GM23338 (cell line): ENCODE measurements at places on chromosomes 3 and 15. TPM values are rescaled to one million over a fixed set of nuclear protein-coding genes. Genes with fewer than 3 reads are reported as not detected.
A peak's percentile ranks its signal among the peaks of the same experiment; 100 is the strongest.

- H3K4me1 ChIP-seq = peaks cover 20% of the 10 kb centered on the region
- H3K4me3 ChIP-seq = no peak overlapping the region
- DNase-seq = no peak
Measured at GRCh38 chr3:158571969-158572765, 1.2 kb downstream of the MLF1 start.

GRCh38 chr3:32076566-32076965 lies 29.9 kb upstream of the GPD1L start:
- peaks cover 5% of the 10 kb centered on the region; the same call in 1 of the 2 replicates for H3K4me1 ChIP-seq
- no peak for DNase-seq
- H3K4me3 ChIP-seq = no peak overlapping the region

GRCh38 chr3:151443583-151443982 lies 17.3 kb downstream of the IGSF10 start:
- peak; percentile 62 for DNase-seq
- H3K4me1 ChIP-seq = peaks cover 10% of the 10 kb centered on the region; the same call in 1 of the 2 replicates
- no peaks in the 10 kb centered on the region for H3K36me3 ChIP-seq
- no peak overlapping the region for H3K27ac ChIP-seq

DNA sequence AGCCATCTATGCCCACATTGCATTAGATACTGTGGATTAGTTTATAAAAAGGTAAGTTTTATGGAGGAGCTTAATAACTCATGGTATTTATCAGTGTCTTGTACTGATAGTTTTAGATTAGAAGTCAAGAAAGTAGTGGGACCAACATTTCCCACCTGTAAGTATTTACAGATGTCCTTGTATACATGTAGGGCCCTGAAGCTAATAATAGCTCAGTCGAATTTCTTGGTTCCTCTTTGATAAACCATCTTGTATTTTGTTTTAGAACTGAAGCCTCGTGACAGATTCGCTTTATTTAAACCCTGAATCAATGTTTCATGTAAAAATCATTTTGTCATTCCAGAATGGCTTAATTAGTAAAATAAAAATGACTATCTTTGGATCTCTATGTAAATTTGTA lies 73.4 kb downstream of the CRYBG3 start:
- no peak overlapping the region for H3K4me3 ChIP-seq
- peaks cover 23% of the 10 kb centered on the region for H3K4me1 ChIP-seq
- no peaks in the 10 kb centered on the region for H3K27me3 ChIP-seq
- no peak overlapping the region for H3K27ac ChIP-seq
- no peaks in the 10 kb centered on the region; the same call in 1 of the 2 replicates for H3K36me3 ChIP-seq

GRCh38 chr3:124041553-124041952 lies 49.6 kb upstream of the ROPN1 start:
- no peak for DNase-seq
- H3K36me3 ChIP-seq = no peaks in the 10 kb centered on the region
- H3K4me3 ChIP-seq = no peak overlapping the region
- H3K27ac ChIP-seq = no peak overlapping the region
- H3K27me3 ChIP-seq = peaks cover 19% of the 10 kb centered on the region

- H3K36me3 ChIP-seq = no peaks in the 10 kb centered on the region
- DNase-seq = peak; percentile 63
- H3K4me1 ChIP-seq = peaks cover 10% of the 10 kb centered on the region
- H3K27ac ChIP-seq = no peak overlapping the region
Measured at GRCh38 chr3:11096266-11097139, 57.8 kb upstream of the HRH1 start.

DNA sequence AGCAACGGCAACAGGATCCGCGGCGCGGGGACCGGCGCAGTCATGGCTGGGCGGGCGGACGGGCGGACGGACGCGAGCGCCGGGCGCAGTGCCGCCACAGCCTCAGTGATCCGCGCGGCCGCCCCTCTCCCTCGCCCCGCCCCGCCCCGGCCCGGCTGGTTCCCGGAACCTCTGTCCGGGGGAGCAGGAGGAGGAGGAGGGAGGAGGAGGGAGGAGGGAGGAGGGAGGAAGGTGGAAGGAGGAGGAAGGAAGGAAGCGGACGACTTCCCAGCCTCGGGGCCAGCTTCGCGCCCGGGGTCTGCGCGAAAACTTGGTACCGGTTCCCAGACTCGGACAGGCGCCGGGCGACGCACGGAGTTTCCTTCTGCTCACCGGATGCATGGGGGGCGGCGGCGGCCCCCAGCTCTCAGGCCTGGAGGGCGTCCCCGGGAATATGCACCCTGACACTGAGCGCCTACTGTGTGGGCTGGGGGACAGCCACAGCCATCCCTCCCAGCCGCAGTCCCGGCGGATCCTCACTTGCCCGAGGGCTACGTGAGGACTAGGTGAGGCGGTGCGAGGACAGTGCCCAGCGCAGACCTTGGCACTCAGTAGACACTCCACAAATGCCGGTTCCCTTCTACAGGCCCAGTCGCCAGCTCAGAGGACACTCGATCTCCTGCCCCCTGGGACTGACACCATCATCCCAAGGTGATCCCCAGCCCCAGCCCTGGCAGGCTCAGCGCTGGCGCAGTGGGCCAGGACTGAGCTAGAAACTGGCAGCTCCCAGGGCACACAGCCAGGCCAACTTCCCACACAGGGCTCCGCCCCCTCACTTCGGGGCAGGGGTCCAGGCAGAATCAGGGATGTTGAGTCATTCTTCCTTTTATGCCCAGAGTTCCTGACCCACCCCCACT lies at the start of gene SHISA5:
Gene SHISA5 (minus strand): TSS at position 124 of the 896 bp plus-strand sequence. CDS start 80 bp downstream, at position 44.
- peak within 1 kb of the TSS; percentile 85 for H3K4me3 ChIP-seq
- DNase-seq = peak; percentile 73
- no peak within 1 kb of the TSS for H3K27ac ChIP-seq
- H3K4me1 ChIP-seq = peaks cover 29% of the 10 kb centered on the region

GRCh38 chr15:76196269-76197231 lies 114.7 kb downstream of the ETFA start:
- H3K27ac ChIP-seq = no peak overlapping the region
- peaks cover 6% of the 10 kb centered on the region; the same call in 1 of the 2 replicates for H3K27me3 ChIP-seq
- DNase-seq = no peak
- no peaks in the 10 kb centered on the region for H3K36me3 ChIP-seq
- H3K4me3 ChIP-seq = no peak overlapping the region

DNA sequence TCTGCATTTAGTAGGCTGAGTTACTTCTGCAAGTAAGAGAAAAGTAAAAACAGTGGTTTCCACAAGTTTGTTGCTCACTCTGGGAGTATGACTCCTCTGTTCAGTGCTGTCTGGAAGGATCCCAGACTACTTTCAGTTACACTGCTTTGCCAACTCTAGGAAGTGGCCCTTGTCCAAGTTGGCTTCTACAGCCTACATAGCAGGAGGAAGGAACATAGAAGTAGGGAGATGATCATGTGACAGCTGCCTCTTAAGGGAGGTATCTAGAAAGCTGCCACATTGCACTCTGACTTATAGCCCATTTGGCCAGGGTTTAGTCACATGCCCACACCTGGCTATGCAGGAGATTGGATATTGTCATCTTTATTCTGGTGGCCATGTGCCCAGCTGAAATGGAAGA lies 298.1 kb downstream of the NSUN3 start:
- no peaks in the 10 kb centered on the region for H3K4me1 ChIP-seq
- H3K36me3 ChIP-seq = no peaks in the 10 kb centered on the region
- H3K27ac ChIP-seq = no peak overlapping the region
- no peak for DNase-seq

GRCh38 chr3:94709249-94709902 lies 646.5 kb downstream of the NSUN3 start:
- H3K4me1 ChIP-seq = no peaks in the 10 kb centered on the region
- H3K4me3 ChIP-seq = no peak overlapping the region
- no peak overlapping the region for H3K27ac ChIP-seq

GRCh38 chr15:65342493-65342892 lies 35.3 kb downstream of the IGDCC3 start:
- no peak for DNase-seq
- H3K27ac ChIP-seq = no peak overlapping the region
- H3K36me3 ChIP-seq = no peaks in the 10 kb centered on the region

DNA sequence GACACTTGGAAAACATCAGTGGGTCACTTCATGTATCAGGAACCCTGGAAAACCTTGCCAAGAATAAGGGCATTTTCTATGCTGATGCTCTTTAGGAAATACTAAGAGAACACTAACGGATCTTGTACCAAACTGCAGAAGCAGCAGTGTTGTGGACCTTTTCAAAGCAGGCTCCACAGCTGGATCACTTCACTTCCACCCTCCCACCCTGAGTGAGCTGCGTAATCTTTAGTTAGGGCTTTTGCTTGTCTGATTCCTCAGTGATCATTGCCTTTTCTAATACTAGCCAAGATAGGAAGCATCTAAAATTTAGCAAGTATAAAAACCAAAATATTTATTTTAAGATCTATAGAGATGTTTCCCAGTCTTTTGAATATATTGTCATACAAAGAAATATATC lies 229.0 kb downstream of the EPHA6 start:
- no peaks in the 10 kb centered on the region for H3K4me1 ChIP-seq
- DNase-seq = no peak
- no peak overlapping the region for H3K4me3 ChIP-seq

- no peak overlapping the region for H3K27ac ChIP-seq
- DNase-seq = peak; percentile 72
- no peak overlapping the region for H3K4me3 ChIP-seq
- H3K4me1 ChIP-seq = peaks cover 4% of the 10 kb centered on the region; the same call in 1 of the 2 replicates
- H3K36me3 ChIP-seq = no peaks in the 10 kb centered on the region
Measured at GRCh38 chr15:68885070-68885469, 45.3 kb upstream of the SPESP1 start.

DNA sequence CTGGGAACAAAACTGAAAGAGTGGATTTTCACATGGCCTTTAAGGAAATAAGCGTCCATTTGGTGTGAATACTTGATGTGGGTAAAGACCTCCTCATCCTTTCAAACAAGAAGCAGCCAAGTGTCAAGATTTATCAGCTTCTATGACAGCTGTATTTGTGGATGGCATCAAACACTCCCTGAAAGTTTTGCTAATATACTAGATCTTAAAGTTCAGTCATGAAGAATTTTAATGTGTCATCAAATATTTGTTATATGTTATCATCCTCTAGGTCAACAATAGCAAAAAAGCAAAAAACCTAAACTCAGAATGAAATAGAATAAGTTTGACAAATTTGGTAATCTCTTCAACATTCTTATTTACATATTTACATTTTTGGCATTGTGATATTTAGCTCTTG lies 29.1 kb upstream of the LYSMD4 start:
- H3K27ac ChIP-seq = no peak overlapping the region
- no peaks in the 10 kb centered on the region for H3K4me1 ChIP-seq
- DNase-seq = no peak

- H3K4me1 ChIP-seq = peaks cover 10% of the 10 kb centered on the region; the same call in 1 of the 2 replicates
- H3K27me3 ChIP-seq = no peaks in the 10 kb centered on the region
- DNase-seq = no peak
- H3K36me3 ChIP-seq = no peaks in the 10 kb centered on the region; the same call in 1 of the 2 replicates
Measured at GRCh38 chr3:187636528-187636927, 33.7 kb downstream of the SST start.

DNA sequence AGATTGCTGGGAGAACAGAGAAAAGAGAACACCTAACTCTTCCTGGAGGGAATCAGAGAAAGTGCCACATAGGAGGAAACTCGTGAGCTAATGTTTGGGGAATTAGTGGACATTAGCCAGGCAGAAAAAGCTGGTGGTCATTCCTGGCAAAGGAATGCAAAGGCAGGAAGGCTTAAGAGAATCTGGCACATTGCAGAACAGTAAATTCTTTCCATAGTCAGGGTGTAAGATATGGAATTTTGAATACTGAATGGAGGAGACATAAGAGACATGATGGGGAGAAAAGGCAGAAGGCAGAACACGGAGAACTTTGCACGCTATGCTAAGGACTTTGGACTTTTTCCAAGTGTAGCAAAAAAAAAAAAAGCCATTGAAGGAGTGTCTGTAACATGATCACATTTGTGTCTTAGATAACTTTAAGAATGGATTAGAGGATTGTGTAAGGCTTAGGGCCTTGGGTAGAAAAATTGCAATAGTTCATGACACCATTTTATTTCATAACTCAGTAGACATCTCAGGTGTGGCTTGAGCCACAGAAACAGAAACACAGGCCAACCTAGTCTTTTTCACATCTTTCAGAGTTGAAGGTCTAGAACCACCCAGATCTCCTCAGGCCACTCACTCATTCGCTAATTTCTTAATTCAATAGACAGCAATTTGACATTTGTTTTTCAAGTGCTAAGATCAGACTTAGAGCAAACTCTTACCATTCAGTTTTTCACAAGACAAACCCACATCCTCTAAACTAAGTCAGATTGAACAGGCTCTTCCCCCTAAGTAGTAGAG lies 31.2 kb upstream of the CCDC80 start:
- no peaks in the 10 kb centered on the region for H3K27me3 ChIP-seq
- H3K4me1 ChIP-seq = peaks cover 13% of the 10 kb centered on the region
- no peak overlapping the region for H3K4me3 ChIP-seq
- H3K36me3 ChIP-seq = no peaks in the 10 kb centered on the region
- DNase-seq = no peak

GRCh38 chr3:179961703-179962078 lies 75.0 kb downstream of the PEX5L start:
- no peaks in the 10 kb centered on the region for H3K36me3 ChIP-seq
- DNase-seq = no peak
- H3K4me1 ChIP-seq = no peaks in the 10 kb centered on the region; the same call in 1 of the 2 replicates
- no peaks in the 10 kb centered on the region for H3K27me3 ChIP-seq

DNA sequence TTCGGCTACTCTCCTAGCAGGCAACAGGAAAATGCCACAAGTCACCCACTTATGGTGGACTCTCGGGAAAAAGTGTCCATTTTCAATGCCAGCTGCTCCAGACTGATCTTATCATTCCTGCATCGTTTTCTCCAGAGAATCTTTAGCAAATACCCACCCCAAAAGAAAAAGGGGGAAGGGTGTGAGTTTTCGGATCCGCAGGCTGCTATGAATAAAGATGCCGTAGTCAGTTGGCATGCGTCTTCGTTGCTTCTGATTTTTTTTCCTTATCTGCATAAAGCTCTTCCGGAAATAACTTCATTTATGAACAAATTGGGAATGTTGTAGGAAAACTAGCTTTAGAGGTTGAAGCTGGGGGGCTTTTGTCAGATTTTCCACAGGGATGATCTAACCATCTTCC lies 22.4 kb upstream of the VILL start:
- no peaks in the 10 kb centered on the region for H3K27me3 ChIP-seq
- no peak overlapping the region; the same call in 1 of the 2 replicates for H3K27ac ChIP-seq
- no peak for DNase-seq
- peaks cover 14% of the 10 kb centered on the region for H3K4me1 ChIP-seq

DNA sequence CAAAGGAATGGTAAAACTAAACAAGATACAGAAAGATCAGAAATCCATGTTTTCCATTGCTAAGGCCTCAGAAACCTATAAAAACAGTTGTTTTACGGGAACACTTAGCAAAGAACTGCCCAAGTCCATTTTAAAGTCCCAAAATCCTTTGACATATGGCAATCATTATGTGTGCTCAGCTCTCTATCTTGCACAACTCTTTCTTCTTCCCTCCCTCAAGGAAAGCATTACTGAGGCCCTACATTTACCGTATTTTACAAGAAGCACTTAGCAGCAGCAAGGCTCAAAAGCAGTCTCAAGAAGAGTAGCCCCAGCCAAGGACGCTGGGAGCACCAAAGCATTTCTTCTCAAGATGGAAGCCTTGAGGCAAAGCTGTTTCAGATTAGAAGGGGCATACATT lies 169.6 kb upstream of the LRTM1 start:
- H3K4me1 ChIP-seq = no peaks in the 10 kb centered on the region
- H3K4me3 ChIP-seq = no peak overlapping the region
- H3K27ac ChIP-seq = no peak overlapping the region
- H3K36me3 ChIP-seq = no peaks in the 10 kb centered on the region

Gene CAMK2N2
- 0.32 and 0.63 TPM in 2 replicates for polyA plus RNA-seq

Gene ANXA2
- polyA plus RNA-seq = 207 and 225 TPM in 2 replicates

Gene GRK7
- not detected in 2 replicates for polyA plus RNA-seq

Gene ZNF80
- not detected in 2 replicates for polyA plus RNA-seq

Gene MUSTN1
- polyA plus RNA-seq = 0.40 and 1.2 TPM in 2 replicates

Gene GOLGA8R
- 0.27 TPM in 1 of 2 replicates, not detected in the other for polyA plus RNA-seq

Gene B2M
- polyA plus RNA-seq = 180 and 191 TPM in 2 replicates

Gene CDC25A
- polyA plus RNA-seq = 15.2 and 17.7 TPM in 2 replicates

Gene CLSTN2
- polyA plus RNA-seq = 0.10 and 0.11 TPM in 2 replicates

Gene KLHL25
- 5.2 and 5.8 TPM in 2 replicates for polyA plus RNA-seq

Gene MAGEF1
- polyA plus RNA-seq = 86.6 and 88.7 TPM in 2 replicates

Gene NTRK3
- 4.0 and 5.3 TPM in 2 replicates for polyA plus RNA-seq
